Mesendoderm (in vitro differentiated cells): ENCODE measurements at places on chromosomes 13 and 19.
A peak's percentile ranks its signal among the peaks of the same experiment; 100 is the strongest.

DNA sequence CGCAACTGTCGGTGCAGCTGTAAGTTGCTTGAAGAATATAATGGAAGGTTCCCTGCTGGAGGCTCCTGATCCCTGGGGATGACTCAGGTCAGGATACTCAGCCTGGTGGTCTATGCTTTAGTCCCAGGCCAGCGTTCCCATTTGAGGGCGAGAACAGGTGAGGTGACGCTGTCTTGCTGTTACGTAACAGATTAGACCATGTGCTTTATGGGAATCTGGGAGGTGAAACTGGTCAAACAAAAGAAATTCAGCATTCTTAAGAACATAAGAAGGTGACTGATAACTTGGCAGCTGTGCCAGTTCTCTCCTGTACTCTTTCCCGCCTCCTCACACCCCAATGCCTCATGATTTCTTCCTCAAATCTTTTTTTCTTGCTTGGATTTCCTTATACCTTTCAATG lies at the start of gene CXCL17:
Gene CXCL17 (minus strand): TSS at position 114 of the 400 bp plus-strand sequence. CDS start 114 bp downstream, outside the sequence.
- no peak for DNase-seq

DNA sequence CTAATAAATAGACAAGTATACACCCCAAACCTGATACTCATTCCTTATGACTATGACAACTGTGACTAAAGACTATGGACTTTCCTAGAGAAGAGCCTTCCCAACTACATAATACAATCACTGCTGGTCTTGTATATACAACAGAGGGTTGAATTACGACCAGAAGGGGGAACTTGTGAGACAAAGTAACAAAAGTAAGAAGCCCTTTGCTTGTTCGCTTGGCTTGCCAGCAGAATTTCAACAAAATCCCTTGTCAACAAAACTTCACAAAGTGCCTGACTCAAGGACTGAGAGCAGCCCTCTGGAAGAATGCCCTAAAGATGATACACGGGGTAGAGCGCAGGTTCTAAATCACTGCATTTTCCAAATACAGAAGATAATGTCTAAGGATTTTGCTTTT lies 99.4 kb downstream of the WASF3 start:
- peak; percentile 82 for DNase-seq

DNA sequence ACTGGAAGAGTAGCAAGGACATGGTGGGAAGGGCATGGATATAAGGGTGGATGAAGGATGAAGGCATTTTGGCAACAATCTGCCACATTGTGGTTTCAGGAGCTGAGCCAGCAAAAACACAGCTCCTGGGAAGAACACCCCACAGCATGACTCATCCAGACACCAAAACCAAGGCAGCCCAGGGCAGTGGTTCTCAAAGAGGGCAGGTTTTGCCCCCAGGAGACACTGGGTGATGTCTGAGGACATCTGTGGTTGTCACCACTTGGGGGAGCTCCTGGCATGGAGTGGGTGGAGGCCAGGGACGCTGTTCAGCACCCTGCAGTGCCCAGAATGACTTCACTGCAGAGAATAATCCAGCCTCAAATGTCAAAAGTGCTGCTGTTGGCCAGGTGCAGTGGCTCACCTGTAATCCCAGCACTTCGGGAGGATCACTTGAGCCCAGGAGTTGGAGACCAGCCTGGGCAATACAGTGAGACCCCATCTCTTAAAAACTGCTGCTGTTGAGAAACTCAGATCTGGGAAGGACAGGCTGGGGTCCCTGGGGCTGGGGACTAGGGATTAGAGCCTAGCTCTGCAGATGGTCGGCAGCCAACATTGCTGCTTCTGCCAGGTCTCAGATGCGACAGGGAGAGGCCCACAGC lies 16.1 kb downstream of the ZFR2 start:
- DNase-seq = peak; percentile 74

GRCh38 chr13:80585531-80585930 lies 244.6 kb upstream of the SPRY2 start:
- no peak for DNase-seq

DNA sequence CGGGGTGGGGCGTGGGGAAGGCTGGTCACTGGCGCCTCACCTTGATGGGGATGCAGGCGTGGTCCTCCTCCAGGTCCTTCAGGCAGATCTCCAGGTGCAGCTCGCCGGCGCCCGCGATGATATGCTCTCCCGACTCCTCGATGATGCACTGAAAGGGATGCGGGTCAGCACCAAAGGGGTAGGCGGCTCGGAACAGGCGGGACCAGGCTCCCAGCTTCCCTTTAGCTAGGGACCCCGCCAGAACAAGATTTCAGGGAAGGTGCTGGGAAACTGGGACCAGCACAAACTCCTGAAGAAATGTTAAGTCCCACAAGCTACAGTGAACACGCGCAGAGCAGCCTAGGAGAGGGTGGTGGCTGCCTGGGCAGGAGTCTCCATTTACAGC lies 6.0 kb downstream of the EEF2 start:
- no peak for DNase-seq

DNA sequence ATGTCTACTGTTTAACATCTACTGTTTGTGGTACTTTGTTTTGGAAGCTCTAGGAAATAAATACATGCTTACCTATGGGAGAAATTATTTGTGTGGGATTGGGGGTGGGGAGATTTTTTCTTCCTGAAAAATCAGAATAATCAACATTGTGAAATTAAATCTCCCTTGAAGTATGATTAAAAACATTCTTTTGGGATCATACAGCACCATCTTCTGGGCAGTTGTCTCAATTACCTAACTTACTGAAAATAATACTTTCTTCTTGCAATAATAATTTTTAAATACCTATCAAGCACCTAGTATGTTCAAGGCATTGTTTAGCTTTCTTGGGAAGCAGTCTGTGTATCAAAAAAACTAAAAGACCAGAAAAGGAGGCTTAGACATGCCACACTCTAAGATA lies 576.5 kb upstream of the ARGLU1 start:
- peak; percentile 11 for DNase-seq

DNA sequence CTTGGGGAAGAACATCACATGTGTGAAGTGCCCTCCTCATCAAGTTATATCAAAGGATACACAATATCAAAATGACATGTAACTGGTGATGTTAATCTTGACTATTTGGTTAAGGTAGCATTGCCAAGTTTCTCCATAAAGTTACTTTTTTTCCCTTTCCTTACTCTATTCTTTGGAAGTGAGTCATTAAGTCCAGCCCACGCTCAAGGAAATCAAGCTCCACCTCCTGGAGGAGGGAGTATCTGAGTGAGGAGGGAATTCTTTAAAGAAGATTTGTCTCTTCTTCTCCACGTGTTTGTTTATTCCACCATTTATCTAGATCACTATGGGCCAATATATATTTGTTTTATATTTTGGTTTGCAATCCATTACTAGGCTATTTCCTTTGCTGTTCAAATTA lies 33.6 kb upstream of the FNDC3A start:
- no peak for DNase-seq

DNA sequence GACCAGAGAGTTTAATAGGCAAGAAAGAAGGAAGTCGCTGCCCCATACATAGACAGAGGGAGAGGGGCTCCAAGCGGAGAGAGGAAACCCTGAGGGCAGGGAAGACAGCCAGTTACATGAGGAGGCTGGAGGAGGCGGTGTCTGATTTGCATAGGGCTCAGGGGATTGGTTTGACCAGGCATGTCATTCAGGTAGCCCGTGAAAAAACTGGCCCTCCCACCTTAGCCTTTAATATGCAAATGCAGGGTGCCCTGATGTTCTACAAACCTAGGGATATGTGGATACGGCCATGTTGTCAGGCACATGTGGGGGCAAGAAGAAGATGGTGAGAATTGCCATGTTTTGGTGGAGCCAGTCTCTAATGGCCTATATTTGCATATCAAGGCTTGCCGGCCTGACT lies 1461.6 kb downstream of the PCDH9 start:
- peak; percentile 79 for DNase-seq

GRCh38 chr19:2629491-2630351 lies 72.8 kb downstream of the GNG7 start:
- DNase-seq = no peak

- DNase-seq = no peak
Observed at GRCh38 chr19:47123406-47123805, 7.2 kb upstream of the SAE1 start.

- peak; percentile 86 for DNase-seq
Observed at GRCh38 chr19:35352448-35353304, 5.0 kb downstream of the FFAR1 start.

GRCh38 chr13:30997697-30998096 lies 65.2 kb downstream of the TEX26 start:
- no peak for DNase-seq

DNA sequence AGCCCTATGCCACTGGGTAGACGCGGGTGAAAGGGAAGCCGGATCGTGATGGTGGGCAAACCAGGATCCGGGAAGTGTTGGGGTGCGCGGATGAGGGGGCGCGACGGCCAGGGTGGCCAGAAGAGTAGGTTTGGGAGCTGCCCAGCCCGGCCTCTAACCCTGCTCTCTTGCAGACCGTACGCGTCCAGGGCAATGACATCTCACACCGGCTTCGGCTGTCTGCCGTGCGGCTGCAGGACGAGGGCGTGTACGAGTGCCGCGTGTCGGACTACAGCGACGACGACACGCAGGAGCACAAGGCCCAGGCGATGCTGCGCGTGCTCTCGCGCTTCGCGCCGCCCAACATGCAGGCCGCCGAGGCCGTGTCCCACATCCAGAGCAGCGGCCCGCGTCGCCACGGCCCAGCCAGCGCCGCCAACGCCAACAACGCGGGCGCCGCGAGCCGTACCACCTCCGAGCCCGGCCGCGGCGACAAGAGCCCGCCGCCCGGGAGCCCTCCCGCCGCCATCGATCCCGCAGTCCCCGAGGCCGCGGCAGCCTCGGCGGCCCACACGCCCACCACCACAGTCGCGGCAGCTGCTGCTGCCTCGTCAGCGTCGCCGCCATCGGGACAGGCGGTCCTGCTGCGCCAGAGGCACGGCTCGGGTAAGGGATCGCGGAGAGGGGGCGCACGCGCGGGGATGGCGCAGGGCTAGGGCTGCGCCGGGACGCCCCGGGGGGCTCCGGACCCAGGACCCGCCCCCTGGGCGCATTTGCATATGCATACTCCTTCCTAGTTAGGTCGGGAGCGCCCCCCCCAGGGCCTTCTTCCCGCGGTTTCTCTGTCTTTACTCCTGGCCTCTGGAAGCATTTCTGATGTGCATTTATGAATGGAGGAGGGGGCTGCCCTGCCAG lies 4.1 kb downstream of the VSTM2B start:
- peak; percentile 69 for DNase-seq

- no peak for DNase-seq
Observed at GRCh38 chr13:46605825-46606554, 53.0 kb downstream of the LRCH1 start.

- no peak for DNase-seq
Observed at GRCh38 chr19:41811981-41812380, 15.6 kb downstream of the CEACAM3 start.

- DNase-seq = no peak
Observed at GRCh38 chr13:59094181-59094580, 1069.5 kb downstream of the DIAPH3 start.

GRCh38 chr13:89315287-89315686 lies 1644.1 kb downstream of the SLITRK5 start:
- no peak for DNase-seq

GRCh38 chr13:97875218-97875617 lies 78.3 kb upstream of the IPO5 start:
- peak; percentile 8 for DNase-seq

DNA sequence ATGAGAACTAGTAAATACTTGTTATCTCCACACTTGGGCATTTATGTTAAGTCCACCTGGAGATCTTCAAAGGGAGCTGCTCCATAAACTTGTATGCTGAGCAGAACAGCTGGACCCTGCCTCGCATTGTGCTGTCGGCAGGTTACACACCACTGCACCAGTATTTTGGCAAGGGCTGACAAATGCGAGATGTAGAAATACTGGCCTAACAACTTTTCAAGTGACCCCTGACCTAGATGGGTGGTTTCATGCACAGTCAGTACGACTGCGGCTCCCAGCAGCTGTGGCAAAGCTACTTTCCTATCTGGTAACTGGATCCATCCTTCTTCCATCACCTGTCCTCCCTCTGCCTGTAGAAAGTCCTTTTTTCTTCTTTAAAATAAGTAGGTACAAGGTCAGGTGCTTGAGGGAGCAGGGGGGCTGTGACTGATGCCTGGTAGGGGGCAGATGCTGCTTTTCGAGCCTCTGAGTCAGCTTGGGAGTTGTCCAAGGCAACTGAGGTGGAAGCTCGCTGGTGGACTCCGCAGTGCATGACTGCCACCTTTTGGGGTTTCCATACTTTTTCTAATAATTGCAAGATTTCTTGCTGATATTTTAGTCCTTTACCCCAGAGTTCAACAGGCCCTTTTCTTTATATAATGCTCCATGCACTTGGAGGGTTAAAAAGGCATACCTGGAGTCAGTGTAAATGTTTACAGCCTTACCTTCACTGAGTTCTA lies 86.8 kb downstream of the SLC25A15 start:
- no peak for DNase-seq

DNA sequence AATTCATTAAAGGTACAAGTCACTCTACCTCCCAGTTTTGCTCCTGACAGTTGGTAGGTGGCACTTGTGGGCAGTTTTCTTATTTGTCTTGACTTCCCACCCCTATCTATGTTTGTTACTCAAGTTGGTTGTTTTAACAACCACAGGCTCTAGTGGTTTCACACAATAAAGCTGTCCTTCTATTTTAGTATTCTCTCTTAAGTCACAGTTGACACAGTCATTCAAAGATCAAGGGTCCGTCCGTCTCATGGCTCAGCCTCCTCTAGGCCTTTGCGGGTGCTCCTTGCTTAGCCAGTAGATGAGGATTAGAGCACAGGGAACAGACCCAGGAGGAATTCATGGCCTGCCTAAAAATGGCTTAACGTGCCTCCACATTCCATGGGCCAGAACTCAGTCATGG lies 573.7 kb downstream of the IRS2 start:
- DNase-seq = no peak

DNA sequence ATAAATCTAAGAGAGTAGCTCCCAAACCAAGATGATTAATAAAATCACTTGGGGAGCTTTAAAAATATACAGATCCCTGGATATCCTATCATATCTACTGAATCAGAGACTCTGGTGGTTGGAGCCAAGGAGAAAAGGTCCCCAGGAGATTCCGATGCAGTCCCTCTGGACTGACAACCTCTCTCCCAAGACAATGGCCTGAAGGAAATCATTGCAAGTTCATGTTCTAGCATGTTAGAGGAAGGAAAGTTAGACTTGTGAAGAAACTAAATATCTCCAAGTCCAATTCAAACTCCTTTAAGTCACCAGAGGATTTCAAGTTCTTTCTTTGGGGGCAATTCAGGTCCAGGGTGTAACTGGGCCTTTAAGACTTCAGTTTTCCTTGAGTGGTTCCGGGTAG lies 84.7 kb upstream of the MEDAG start:
- no peak for DNase-seq
